DMS79 (cell line): ENCODE measurements at places on chromosomes 1 and 21.

DNA sequence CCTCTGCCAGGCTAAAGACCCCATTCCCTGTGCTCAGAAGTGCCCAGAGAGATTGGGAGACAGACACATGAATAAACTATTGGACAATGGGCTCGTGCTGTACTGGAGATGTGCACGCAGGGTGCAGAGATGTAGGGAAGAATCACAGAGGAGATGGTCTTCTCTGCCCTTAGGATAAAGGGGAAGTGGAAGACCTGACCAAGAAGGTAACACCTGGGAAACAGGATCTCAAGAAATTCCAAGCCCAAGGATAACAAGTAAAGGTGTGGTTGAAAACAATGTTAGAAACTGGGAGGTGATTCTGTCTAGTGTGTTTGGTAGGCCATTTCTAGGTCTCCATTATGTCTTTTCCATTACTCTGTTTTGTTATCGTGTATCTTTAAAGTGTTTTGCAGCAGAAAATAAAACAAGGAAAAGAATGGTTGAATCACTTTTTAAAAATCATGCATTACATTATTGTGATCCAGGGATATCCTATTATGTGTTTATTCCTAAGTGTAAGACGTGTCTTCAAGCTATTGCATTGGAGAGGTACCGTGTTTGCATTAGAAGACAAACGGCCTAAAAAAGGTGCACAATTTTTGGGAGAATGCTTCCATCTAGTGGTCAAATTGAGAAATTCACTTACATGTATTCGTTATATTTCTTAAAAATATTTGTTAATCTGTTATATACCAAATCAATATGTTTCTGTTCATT, 40.8 kb upstream of the KCTD3 start:
- peak; percentile 9 for DNase-seq

DNA sequence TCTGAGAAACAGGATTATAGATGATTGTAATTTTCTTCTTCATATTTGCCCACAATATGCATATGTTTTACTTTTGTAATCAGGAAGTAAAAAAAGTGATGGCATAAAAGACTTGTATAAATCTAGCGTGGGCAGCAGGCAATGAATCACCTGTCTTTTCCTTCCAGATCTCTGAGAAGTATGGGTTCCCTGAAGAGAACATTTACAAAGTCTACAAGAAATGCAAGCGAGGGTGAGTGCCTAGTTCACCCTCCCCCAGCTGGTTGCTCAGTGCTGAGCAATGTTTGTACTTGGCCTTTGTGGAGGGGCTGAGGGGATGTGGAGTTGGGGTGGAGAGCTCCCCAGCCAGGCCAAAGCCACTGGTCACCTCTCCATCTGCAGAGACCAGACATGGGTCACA, 30.7 kb downstream of the GRHL3 start:
- DNase-seq = no peak

- peak; percentile 50 for DNase-seq
Measured at GRCh38 chr21:35400233-35400939, 351.3 kb upstream of the RUNX1 start.

GRCh38 chr1:225896937-225897549, 8.1 kb upstream of the LEFTY1 start:
- no peak for DNase-seq

DNA sequence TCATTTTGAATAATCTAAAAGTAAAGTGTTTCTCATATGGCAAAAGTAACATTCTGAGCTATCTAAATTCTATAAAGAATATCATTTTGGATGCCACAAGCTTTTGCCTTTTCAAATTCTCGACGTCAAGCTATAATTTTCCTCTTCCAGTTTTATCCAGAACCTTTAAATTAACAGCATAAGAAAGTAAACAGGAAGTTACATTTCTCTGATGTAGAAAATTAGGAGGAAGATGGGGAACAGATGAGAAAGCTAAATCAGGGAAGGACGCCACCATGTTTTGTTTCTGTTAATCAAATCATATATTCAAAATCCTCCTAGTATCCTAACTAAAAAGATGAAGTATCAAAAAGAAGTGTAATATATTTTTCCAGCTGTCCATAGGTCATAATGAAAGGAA, 8.8 kb upstream of the CAMSAP2 start:
- no peak for DNase-seq

GRCh38 chr1:223258751-223259198, 105.2 kb downstream of the SUSD4 start:
- no peak for DNase-seq

DNA sequence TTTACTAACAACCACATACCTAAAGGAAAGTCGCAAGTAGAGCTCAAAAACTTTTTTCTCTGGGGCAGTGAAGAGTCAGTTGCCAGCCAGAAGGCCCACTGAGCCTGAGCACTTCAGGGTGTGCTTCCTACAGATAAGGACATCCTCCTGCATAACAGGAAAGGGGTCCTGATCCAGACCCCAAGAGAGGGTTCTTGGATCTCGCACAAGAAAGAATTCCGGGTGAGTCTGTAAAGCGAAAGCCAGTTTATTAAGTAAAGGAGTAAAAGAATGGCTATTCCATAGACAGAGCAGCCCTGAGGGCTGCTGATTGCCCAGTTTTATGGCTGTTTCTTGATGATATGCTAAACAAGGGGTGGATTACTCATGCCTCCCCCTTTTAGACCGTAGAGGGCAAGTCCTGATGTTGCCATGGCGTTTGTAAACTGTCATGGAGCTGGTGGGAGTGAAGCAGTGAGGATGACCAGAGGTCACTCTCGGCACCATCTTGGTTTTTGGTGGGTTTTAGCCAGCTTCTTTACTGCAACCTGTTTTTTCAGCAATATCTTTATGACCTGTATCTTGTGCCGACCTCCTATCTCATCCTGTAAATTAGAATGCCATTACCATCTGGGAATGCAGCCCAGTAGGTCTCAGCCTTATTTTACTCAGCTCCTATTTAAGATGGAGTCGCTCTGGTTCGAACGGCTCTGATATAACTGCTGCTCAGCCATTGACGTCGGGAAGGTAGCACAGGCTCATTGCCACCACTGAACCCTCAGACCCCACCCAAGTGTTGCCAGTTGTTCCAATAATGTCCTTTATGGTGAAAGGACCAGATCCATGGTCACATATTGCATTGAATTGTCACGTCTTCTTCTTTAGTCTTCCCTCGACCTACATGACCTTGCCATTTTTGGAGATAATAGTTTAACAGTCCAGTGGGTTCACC, 96.6 kb upstream of the ERRFI1 start:
- DNase-seq = no peak

GRCh38 chr1:66360285-66360724, 173.6 kb upstream of the SGIP1 start:
- no peak for DNase-seq

GRCh38 chr1:19038096-19038495, 81.6 kb upstream of the IFFO2 start:
- DNase-seq = peak; percentile 60

DNA sequence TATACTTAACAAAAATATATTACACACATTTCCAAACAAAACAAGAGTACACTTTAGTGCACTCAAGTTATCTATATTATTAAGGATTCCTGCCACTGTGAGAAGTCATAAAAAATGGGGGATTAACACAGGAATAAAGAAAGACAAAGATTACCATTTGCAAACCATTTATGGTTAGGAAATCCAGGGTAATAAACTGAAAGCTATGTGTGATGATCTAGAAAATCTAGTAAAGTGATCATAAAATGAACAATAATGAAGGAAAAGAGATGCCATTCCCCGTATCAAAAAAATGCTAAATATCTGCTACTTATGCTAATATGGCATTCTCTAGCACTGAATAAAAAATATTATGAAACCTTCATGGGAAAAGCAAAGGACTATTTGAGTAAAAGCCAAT, 101.4 kb downstream of the AK5 start:
- DNase-seq = no peak

GRCh38 chr1:45531873-45532272, 10.2 kb upstream of the PRDX1 start:
- no peak for DNase-seq

- DNase-seq = no peak
Measured at GRCh38 chr1:244665771-244666217, 12.9 kb downstream of the DESI2 start.

GRCh38 chr1:60891765-60892164, 190.6 kb upstream of the NFIA start:
- no peak for DNase-seq

GRCh38 chr1:208177656-208178055, 66.5 kb downstream of the PLXNA2 start:
- DNase-seq = peak; percentile 82

DNA sequence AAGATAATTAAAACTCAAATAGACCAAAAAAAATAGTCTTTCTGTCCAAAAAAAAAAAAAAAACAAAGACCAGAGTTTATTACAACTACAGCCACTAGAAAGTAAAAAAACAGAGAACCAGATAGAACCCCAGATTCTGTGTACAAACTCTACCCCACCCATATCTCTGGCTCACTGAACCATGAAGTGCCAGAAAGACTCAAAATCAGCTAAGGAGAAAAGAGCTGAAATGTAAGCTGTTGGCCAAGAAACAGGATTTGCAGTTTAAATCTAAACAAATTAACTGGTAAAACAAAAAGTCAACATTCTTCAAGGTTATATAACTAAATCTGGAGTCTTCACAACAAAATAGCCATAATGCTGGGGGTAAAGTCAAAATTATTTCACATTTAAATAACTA, 278.9 kb downstream of the SEC16B start:
- DNase-seq = no peak

GRCh38 chr21:45560106-45561021, 18.1 kb upstream of the SLC19A1 start:
- no peak for DNase-seq

- no peak for DNase-seq
Measured at GRCh38 chr1:175597969-175598765, 145.2 kb downstream of the TNR start.
